ENCODE measurements at places on chromosomes 7 and 10.
A peak's percentile ranks its signal among the peaks of the same experiment; 100 is the strongest.

DNA sequence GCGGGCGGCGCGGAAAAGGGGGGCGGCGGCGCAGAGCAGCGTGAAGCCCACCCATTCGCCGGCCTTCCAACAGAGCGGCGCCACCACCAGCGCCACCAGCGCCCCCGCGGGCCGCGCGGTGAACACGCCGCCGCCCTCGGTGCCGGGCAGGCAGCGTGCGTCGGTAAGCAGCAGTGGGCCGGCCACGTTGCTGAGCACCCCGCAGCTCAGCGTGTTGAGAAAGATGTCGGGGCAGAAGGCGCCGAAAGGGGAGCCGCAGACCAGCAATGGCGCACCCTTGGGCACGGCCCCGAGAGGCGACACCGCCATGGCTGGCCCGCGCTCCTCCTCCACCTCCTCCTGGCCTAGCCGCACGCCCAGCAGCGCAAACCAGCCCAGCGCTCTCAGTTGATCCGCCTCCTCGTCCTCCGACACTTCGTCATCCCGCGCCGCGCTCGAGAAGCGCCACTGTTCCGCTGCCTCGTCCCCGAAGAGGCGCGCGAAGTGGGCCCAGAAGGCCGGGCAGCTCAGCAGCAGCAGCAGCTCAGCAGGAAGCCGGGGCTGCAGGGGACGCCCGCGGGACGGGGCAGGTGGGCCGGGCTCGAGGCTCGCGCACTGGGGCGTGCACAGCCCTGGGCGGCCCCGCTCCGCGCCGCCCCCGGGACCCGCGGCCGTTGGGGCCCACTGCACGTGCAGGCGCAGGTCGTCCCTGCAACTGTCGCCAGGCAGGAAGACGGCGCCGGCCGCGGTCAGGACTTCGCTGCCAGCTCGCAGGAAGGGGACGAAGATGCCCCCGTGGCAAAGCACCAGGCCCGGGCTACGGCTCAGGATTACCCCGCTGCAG is 623 bp downstream of the TYSND1 start:
- no peak for DNase-seq

GRCh38 chr7:86776136-86776535 is 132.4 kb downstream of the GRM3 start:
- no peak for DNase-seq

- DNase-seq = no peak
Measured at GRCh38 chr7:37719077-37719476, 35.5 kb downstream of the GPR141 start.

- DNase-seq = no peak
Measured at GRCh38 chr10:2117641-2118040, 380.3 kb upstream of the ADARB2 start.

DNA sequence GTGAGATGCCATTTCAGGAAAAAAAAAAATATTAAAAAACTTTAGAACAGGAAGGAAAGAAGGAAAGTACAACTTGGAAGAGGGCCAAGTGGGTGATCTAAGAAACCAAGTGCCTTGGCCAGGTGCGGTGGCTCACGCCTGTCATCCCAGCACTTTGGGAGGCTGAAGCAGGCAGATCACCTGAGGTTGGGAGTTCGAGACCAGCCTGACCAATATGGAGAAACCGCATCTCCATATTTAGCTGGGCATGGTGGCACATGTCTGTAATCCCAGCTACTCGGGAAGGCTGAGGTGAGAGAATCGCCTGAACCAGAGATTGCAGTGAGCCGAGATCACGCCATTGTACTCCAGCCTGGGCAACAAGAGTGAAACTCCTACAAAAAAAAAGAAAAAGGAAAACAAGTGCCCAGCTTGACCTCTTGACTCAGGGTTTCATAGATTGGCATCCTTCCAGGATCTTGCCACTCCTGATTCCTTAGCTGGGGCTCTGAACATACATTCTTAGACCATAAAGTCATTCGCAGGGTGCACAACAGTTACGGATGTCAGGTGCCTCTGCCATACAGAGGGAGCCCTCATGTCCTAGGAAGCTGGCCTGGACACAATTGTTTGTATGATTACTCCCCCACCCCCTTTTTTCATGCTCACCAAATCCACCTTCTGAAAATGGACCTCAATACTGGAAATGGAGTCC is 2.1 kb upstream of the GUSB start:
- DNase-seq = no peak

- DNase-seq = no peak
Measured at GRCh38 chr10:29820890-29821461, 186.2 kb upstream of the SVIL start.

DNA sequence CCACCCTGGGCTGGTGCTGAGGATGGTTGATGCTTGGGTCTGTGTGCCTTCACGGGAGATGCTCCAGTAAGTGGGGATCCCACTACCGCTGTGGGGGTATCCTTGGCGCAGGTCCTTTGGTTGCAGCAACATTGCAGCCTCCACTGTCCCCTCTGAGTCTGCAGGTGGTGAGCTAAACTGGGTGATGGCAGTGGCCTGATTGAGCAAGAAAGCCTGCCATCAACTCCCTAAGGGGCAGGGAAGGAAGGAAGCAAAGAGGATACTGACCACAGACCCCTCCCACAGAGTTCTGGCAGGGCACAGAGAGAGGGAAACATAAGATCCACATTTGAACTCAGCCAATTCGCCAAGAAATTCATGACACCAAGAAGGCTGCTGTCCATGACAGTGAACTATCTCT is 43.2 kb downstream of the MYO1G start:
- DNase-seq = no peak

- no peak for DNase-seq
Measured at GRCh38 chr7:36961693-36962092, 237.4 kb upstream of the AOAH start.

GRCh38 chr7:101633511-101633910 is 4.4 kb upstream of the MYL10 start:
- no peak for DNase-seq

- DNase-seq = no peak
Measured at GRCh38 chr10:118343115-118343514, 991 bp upstream of the FAM204A start.

DNA sequence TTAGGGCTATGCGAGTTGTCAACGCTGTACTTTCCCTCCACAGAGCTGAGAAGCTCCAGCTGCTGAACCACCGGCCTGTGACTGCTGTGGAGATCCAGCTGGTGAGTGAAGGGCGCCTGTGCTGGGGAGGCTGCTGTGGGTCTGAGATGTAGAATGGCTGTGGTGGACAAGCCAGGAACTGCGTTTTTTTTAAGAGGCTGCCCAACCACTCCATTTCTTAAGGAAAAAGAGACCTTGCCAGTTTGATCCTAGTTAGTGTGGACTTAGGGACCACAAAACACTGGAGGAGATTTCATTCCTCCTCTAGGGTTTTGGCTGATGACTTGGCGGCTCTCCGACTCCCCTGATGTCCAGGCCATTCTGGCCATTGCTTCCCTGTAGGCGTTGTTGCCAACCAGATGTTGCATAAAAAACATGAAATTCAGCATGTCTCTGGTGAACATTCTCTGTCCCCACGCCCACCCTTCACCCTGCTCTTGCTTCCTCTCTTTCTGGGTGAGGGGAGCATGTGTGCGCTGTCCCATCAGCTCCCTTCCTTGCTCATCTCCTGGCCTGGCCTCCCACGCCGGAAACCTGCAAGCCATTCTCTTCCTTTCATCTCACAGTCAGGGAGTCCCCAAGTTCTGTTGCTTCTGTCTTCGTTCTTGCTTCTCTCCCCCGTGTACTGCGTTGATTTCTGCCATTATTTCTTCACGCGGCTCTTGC is 30.9 kb downstream of the CRCP start:
- no peak for DNase-seq

GRCh38 chr10:118974951-118975350 is 54.6 kb upstream of the NANOS1 start:
- DNase-seq = no peak

GRCh38 chr7:84394219-84394618 is 199.6 kb upstream of the SEMA3A start:
- no peak for DNase-seq

DNA sequence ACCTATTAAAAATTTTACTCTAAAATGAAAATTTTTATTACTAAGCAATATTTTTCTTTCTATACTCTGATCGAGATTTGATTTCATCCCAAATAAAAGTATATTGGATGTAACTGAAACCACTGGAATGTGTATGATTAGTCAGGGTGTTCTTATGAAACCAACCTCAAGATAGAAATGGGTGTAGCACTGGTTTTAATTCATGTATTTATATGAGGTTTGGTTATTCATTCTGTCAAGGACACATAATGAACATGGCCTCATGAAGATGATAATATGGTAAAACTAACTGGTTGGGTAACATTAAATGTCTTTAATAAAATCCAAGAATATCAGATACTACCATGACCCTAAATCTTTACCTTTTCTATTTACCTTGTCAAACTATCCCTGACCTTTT is 197.7 kb downstream of the SEMA3A start:
- no peak for DNase-seq

- DNase-seq = no peak
Measured at GRCh38 chr7:141609576-141609975, 58.4 kb downstream of the AGK start.

GRCh38 chr7:131610007-131610406 is 53.6 kb upstream of the PODXL start:
- no peak for DNase-seq

GRCh38 chr7:154928136-154929005 is 74.6 kb downstream of the PAXIP1 start:
- DNase-seq = peak; percentile 33

- DNase-seq = no peak
Measured at GRCh38 chr10:130749911-130750310, 561.6 kb downstream of the TCERG1L start.

GRCh38 chr7:628826-629225 is 97.7 kb upstream of the DNAAF5 start:
- no peak for DNase-seq

- DNase-seq = no peak
Measured at GRCh38 chr7:1314908-1315450, 82.3 kb downstream of the UNCX start.

- DNase-seq = no peak
Measured at GRCh38 chr10:69662901-69663300, 32.9 kb downstream of the FAM241B start.

- DNase-seq = no peak
Measured at GRCh38 chr10:120671491-120671890, 179.7 kb upstream of the WDR11 start.

DNA sequence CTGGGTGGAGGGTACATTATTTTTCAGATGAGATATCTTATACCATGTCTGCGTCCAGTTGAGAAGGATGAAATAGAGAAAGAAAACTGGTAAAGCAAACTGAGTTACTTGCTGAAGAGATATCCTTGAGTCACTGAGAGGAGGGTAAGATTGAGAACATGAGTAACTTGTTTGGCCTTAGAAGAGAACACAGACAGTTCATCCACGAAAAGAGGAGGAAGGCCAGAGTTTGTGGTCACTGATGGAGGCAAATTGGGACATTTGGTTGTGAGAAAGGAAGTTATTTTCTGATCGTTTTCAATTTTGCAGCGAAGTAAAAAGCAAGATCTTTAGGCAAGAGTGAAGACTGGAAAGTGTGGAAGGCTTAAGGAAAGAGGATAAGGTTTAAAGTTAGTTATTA is 15.6 kb downstream of the MBL2 start:
- DNase-seq = no peak

DNA sequence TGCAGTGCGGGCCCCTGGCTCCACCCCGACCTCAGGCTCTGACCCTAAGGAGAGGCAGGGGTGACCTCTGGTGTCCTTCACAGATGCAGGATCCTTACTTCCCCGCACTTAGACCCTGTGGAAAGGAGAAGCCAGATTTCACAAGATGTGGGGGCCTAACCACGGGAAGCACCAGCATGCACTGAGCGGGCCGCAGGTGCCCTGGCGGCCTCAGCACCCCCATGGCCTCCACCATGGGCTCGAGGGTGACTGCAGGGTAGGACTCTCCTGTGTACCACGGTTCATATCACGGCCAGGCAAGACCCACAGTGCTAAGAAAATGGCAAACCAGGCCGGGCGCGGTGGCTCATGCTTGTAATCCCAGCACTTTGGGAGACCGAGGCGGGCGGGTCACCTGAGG is 410.0 kb upstream of the FOXK1 start:
- DNase-seq = no peak

DNA sequence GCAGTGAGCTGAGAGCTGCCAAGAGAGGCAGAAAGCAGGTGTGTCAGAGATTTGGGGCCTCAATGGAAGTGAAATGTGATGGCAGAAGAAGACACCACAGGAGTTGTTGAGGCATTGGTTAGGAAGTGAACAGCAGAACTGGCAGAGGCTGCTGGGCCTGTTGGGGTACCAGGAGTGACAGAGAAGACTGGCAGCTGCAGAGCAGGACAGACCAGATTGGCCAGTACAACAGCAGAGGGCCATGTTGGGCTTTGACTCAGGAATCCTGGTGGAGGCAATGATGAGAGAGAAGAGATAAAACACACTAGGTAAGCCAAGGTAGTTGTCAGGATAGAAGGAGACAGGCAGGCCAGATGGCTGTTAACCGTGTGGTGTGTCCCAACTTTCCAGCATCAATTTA is 19.9 kb upstream of the HERPUD2 start:
- DNase-seq = no peak

DNA sequence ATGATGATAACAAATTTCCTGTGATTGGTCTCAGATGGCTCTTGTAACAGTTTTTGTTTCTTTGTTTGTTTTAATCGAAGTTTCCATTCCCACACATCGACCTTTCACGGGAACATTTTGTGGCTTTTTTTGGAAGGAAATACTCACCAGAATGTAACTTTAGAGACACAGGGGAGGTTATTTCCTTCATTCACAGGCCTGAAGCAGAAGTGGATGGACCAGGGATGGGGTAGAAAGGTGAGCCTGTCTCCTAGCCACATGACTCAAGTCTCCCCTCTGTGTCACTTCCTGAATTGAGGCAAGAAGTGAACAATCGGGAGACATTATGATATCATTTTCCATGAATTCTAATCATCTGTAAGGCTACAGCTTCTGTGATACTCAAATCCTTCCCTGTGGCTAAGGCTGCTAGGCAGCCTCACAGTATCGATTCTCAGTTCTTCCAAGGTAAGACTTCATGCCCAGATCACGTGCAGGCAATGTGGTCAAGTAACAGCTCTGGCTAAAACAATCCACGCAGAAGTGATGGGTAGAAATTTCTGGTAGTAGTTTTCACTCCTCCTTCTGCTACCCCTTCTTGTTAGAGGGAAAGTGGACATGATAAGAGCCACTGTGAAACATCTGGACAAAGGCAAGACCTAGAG is 203.9 kb upstream of the NEBL start:
- no peak for DNase-seq

GRCh38 chr10:130902471-130902870 is 409.1 kb downstream of the TCERG1L start:
- no peak for DNase-seq

DNA sequence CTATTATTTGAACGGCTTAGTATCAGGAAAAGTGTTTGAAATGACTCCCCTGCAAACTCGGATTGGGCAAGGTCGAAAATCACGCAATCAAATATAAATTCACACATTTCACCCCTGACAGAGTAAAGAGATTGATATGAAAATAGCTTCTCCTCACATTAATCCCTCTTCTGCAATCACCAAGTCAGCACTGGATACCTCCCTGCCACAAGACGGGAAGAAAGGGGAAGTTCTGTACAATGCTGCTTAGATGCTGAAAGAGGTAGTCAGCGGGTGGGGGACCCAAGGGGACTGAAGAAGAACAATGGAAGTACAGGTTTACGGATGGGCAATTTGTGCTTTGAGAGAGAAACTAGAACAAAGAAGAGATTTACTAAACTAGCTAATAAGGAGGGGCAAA is 72.0 kb upstream of the ANK3 start:
- no peak for DNase-seq
